Stimulated activated CD4-positive, alpha-beta T cell treated with anti-CD3 and anti-CD28 coated beads, Interleukin-15, amount 100 ng/mL, for 48 hours (primary cell): ENCODE measurements at places on chromosomes 16 and 17.

GRCh38 chr17:51133365-51133764 lies 12.7 kb upstream of the SPAG9 start:
- DNase-seq: no peak

GRCh38 chr16:660459-661183 lies 7.3 kb upstream of the RHOT2 start:
- peak; percentile 59 for DNase-seq

DNA sequence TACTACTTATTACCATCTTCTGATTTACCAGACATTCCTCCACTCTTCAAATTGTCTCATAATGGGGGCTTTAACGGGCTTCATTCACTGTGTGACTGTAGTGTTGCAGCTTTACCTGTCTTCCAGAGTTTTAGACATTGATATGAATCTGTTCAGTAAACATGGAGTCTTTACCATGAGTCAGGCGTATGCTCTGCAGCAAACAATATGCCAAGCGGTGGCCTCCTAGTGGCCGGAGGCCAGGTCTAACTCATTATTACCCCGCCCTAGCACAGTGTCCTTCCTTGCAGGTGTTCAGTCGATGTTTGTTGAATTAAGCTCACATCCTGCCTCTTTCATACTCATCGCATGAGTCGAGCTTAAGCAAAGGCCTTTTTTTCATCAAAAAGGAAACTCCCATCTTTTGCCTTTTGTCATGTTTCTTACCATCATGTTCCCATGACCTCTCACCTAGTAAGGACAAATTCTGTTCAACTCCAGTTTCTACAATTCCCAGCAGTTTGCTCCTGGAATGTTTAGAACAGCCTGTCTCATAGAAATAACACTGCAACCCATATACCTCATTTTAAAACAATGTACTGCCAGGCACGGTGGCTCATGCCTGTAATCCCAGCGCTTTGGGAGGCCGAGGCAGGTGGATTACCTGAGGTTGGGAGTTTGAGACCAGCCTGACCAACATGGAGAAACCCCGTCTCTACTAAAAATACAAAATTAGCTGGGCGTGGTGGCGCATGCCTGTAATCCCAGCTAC lies 39.4 kb downstream of the TUBD1 start:
- no peak for DNase-seq

GRCh38 chr16:4561596-4561995 lies 5.5 kb downstream of the C16orf96 start:
- DNase-seq: no peak

DNA sequence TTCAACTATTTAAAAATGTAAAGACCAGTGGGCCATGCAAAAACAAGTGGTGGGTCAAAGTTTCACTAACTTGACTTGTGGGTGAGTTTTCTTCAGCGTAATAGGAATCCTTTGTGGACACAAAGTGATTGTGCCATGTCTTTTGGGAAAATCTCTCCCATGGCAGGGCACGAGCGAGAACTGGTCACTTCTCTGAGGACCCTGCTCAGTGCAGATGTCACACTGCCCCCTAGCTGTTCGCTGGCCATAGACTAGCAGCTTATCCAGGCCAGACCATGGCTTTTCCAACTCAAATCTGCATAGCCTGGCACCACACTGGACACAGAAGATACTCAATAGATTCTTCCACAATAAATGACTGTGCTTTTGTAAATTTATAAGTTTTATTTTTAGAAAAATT lies 306.0 kb upstream of the CCL2 start:
- DNase-seq: no peak

DNA sequence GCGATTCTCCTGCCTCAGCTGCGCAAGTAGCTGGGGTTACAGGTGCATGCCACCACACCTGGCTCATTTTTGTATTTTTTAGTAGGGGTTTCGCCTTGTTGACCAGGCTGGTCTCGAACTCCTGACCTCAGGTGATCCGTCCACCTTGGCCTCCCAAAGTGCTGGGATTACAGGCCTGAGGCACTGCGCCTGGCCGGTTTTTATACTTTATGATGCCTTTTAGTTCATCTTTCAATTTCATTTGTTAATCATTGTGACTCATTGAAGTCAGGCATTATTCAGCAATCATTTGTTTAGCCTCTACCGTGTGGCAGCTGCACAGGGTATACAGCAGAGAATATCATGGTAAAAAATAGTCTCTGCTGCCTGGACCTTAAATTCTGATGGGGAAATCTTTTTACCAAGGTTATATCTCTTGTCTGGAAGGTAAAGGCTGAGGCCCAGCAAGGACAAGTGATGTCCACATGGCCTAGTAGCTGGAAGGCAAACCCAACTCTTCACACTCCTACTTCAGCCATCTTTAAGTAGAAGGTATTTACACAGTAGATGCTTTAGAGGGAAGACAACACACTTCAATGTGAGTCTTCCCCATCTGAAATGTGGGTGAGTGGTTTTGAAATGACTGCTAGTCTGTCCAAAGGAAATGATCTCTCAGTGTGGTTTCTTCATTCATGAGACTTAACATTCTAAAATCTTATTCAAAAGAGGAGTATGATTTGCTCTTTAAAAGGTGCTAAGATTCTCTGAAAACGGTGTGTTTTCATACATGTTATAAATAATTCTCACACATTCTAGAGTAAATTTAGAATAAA lies 2.4 kb downstream of the PRPSAP2 start:
- DNase-seq: no peak

- no peak for DNase-seq
Measured at GRCh38 chr16:86831366-86831765, 253.0 kb downstream of the FOXL1 start.

DNA sequence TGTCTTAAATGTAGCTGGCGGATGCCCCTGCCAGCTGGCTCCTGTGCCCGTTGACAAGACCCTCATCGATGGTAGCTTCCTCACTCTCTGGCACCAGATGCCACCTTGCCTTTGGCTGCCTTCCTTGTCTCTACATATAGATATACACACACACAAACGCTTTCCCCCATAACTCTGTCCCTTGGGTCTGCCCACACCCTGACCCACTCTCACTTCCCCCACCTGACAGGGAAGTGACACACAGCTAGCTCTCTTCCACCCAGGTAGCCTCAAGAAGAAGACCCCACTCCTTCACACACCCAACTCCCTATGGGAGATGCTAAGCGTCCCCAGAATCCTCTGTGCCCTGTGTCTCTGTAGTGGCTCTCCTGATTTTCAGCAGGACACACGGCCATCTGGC lies 25.6 kb downstream of the JUP start:
- DNase-seq: no peak

GRCh38 chr16:10817963-10818941 lies at the start of gene TVP23A:
TSS of gene TVP23A (minus strand) at chr16:10818794. CDS start at chr16:10818493, 301 bp downstream.
- DNase-seq: no peak

DNA sequence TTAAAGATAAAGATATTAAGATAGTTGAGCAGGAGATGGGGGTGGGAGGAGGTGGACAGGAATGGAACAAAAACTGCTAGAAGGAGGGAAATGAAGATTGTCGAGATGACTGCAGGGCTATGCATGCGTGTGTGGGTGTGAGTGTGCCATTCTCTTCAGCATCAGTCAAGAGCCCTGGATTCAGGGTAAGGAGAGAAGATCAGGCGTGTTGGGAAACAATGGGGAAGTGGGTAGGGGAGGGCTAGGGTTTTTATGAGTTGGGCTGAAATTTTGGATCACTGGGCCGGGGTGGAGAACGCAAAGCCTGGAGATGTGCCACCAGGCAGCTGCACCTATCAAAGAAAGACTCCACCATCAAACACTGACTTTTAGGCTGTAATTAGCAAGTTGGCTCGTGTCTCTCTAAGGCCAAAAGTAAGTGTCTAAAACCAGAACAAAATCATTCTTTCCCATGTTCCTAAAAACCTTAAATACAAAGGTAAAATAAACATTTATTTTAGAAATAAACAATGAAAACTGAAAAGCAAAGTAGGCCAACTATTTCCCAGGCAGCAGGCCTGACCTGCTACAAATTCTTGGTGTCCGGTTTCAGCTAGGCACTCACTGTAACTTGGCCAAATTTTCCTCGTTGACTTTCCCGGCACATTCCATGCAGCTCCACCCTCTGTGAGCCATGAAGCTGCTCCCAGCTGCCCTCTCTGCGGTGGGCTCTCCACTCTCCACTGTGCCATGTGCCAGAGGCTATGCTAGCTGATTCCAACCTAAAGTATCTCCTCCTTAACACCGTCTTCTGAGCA lies 4.2 kb downstream of the CDRT4 start:
- DNase-seq: no peak

DNA sequence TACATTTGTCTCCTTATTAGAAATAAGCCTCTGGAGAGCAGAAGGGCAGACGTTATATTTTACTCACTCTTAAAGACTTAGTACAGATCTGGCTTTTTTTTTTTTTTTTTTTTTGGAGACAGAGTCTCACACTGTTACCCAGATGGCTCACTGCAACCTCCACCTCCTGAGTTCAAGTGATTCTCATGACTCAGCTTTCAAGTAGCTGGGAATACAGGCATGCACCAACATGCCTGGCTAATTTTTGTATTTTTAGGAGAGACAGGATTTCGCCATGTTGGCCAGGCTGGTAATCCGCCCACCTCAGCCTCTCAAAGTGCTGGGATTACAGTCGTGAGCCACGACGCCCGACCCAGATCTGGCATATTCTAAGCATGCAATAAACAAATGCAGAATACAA lies 36.4 kb upstream of the TMEM97 start:
- DNase-seq: no peak

DNA sequence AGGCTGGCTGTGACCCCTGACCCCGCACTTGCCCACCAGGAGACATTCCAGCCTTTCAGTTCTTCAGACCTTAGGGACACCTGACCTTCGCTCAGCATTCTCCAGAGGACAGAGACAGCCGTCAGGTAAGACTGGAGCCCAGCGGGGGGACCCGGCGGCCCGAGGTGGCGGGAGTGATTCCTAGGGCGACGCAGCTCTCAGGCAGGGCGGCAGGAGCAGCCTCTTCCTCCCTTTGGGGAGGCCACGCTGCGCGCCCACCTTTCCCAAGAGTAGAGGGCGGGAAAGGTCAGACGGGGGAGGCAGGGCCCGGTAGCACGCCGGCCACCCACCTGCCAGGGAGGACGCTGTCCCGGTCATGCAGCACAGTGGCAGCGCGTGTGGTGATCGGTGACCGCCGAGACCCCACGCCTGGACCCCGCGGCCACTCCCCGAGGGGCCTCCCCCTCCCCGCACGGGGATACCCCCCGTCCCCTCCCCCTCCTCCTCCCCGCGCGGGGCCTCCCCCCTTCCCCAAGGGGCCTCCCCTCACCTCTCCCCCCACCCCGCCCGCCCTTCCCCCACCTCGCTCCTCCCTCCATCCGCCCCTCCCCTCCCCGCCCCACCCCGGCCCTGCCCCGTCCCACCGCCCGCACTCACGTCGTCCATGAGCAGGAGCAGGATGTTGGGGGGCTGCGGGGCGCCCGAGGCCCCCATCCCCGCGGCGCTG lies 472 bp downstream of the GALNS start:
- DNase-seq: no peak

DNA sequence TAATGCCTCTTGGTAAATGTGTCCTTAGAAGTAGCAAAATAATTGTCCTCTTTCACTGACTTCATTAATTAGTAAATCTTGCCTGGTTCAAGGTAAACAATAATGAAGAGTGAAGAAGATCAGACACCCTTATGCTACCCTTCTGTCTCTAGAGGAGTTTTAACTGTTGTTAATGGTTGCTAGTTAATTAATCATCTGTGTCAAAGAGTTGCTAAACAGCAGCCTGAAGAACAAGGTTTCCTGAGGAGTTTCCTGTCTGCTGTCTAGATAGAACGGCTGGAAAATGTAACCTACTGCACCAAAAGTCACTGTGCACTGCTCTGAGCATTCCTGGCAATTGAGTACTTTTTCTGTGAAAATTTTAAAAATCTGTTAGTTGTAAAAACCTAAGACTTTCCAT lies 131.3 kb downstream of the NLK start:
- no peak for DNase-seq

GRCh38 chr17:37107406-37108083 lies 158.8 kb downstream of the AATF start:
- DNase-seq: no peak

- no peak for DNase-seq
Measured at GRCh38 chr17:45376171-45377005, 56.3 kb downstream of the ARHGAP27 start.

GRCh38 chr16:89917773-89918452 lies 749 bp upstream of the MC1R start:
- DNase-seq: peak; percentile 72

DNA sequence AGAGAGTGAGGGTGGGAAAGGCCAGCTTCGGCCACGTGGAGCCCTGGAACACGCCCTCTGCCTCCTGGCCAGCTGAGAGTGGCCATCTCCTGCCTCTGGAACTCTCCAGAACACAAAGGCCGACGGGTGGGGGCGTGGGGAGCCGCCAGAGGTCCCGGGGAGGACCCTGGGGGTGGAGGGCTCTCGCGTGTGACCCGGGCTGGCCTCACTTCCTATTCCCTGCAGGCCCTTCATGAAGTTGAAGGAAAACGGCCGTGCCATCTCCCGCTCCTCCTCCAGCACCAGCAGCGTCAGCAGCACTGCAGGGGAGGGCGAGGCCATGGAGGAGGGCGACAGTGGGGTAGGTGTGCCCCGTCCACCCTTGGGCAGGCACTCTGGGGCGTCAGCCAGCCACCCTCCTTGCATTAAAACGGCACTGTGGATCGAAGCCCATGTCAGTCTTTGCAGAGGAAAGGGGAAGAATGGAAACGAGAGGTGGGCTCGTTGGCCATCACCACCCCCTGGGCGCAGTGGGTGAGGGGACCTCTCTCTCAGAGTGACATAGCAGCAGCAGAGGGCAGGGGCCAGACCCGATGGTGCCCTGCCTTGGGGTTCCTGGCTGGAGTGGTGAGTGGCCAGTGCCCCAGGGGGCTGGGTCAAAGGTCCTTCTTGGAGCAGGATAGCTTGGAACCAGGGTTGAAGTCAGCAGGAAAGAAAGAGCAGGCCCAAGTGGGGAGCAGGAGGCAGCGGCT lies 37.1 kb downstream of the OR1D5 start:
- DNase-seq: no peak

- DNase-seq: no peak
Measured at GRCh38 chr17:79789943-79790804, 6.7 kb downstream of the CBX8 start.

GRCh38 chr16:17435318-17435717 lies 35.4 kb downstream of the XYLT1 start:
- no peak for DNase-seq

DNA sequence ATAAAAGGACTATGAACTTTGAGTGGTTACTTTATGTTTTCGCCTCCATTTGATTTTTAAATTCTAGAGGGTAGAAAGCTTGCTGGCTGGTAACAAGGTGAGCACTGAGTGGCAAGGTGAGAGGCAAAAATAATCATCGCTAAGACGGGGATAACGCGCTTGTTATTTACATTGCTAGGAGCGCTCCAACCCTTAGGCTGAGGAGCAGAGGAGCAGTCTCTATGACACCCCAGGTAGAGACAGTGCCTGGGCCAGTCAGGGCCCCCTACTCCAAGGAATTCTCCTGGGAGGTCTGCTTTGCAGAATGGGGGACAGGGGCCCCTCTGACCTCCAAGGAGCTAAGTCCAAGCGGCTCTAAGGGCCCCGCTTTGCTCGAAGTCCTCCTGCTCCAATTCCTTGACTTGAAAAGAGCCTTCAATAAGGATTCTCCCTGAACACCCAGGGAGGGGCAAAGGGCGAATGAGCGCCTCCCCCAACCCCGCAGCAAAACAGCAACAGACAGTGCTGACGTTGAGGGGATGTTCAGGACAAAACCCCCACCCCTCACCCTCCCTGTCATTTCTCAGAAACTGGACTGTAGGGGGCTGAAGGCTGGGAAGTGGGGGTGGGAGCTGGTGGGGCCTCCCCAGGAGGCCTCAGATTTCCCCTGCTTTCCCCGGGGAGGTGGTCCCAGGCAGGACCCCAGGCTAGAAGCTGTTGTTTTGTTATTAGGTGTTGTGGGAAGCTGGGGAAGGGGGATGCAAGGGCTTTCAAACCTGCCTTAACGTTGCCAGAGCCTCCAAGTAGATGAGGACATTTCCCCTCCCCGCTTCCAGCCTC lies 10.2 kb upstream of the FOXF1 start:
- DNase-seq: no peak
